ENCODE measurements at places on chromosomes 11 and 22.

- no peak for DNase-seq
These were observed 8.9 kb upstream of the APOA5 start for GRCh38 chr11:116800610-116801009.

GRCh38 chr11:68028802-68029545 lies 1.5 kb upstream of the NDUFS8 start:
- DNase-seq: no peak

DNA sequence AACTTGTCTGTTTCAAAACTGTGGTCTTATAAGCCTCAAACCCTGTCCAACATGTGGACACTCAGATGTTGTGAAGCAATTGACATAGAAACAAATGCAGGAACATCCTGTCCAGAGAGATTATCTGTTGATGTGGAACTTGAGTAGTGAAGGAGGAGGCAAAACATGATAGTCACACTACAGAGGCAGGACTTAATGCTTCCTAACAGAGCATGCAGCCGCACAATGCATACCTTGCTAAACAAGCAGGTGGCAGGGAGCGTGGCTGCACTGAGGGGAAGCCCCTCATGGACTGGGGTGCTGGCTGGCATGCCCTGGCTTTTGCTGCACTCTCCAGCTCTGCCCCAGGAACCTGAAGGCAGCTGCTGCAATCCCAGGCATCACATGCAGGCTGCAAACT lies 5.3 kb downstream of the C22orf39 start:
- no peak for DNase-seq

- DNase-seq: no peak
These were observed 28.6 kb upstream of the PHF21A start for GRCh38 chr11:46149826-46150225.

DNA sequence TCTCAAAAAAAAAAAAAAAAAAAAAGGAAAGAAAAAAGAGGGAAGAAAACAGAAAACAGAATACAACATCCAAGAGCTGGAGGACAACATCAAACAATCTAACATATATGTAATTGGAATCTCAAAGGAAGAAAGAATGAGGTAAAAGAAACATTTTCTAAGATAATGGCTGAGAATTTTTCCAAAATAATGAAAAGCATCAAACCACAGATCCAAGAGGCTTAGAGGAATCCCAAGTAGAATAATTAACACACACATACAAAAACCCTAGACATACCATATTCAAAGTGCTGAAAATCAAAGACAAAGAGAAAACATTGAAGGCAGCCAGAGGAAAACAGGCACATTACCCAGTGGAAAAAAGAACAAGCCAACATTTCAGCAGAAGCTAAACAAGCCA lies 4.9 kb downstream of the SULT4A1 start:
- DNase-seq: no peak

GRCh38 chr11:65781152-65781961 lies 581 bp upstream of the AP5B1 start:
- no peak for DNase-seq

GRCh38 chr22:41523464-41524221 lies 20.6 kb downstream of the POLR3H start:
- DNase-seq: no peak

- DNase-seq: no peak
These were observed 149.0 kb downstream of the APOL5 start for GRCh38 chr22:35866651-35867050.

- no peak for DNase-seq
These were observed 84.7 kb upstream of the WNT7B start for GRCh38 chr22:46061501-46062231.

- DNase-seq: no peak
These were observed 3.4 kb downstream of the SIK2 start for GRCh38 chr11:111605681-111606080.

GRCh38 chr11:113932788-113933187 lies 28.2 kb downstream of the HTR3B start:
- no peak for DNase-seq

DNA sequence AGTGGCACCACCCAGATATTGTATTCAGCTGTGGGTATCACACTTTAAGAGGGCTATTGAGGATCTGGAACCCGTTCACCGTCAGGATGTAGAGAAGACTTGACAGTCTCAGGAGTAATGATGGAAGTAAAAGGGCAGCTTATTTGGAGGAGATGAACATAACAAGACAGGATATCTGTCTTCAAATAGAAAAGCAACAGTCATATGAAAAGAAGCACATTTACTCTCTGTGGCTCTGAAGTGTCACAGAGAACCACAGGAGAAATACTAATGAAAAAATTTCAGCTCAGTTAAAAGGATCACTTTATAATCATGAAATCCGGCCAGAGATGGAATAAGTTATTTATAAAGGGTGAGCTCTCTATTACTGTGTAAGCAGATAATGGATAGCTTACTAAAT lies 200.8 kb downstream of the FAM76B start:
- no peak for DNase-seq

GRCh38 chr11:92978271-92979111 lies 9.0 kb downstream of the MTNR1B start:
- no peak for DNase-seq

- DNase-seq: no peak
These were observed 1.1 kb downstream of the IL18BP start for GRCh38 chr11:71999798-72000197.

- DNase-seq: no peak
These were observed 2.2 kb upstream of the OR52H1 start for GRCh38 chr11:5550440-5551095.
